Activated CD4-positive, alpha-beta T cell treated with anti-CD3 and anti-CD28 coated beads, Interleukin-2, amount 10 ng/mL, durations not matched to agents 24 days and 14 days (primary cell): ENCODE measurements at places on chromosomes 1 and 21. TPM values are rescaled to one million over a fixed set of nuclear protein-coding genes. Genes with fewer than 3 reads are reported as not detected.
A peak's percentile ranks its signal among the peaks of the same experiment; 100 is the strongest.

ERICH3 gene
- total RNA-seq: not detected in 2 replicates

SLC35A3 gene
- total RNA-seq: 15.7 and 17.4 TPM in 2 replicates

CHAF1B gene
- 33.4 and 36.5 TPM in 2 replicates for total RNA-seq

DNA sequence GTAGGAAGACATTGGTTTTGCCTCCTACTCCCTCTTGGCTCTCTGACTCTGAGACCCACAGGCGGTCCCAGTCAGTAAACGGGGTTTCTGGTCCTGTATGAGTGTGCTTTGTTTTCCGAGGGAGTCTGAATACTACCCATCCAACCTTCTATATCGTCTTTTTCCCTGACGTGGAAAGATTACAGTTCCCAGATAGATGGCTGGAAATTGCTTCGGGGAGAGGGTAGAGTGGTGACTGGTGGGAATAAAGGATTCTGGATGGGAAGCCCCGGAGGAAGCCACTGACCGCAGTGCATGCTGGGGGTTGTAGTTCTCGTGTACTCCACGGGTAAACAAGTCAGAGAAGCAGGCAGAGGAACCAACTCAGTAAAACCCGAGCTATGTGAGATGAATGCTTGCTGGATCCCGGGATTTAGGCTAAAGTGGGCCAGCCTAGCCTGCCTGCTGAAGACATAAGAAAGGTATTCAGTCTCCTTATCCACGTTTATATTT is 66.2 kb upstream of the IRF2BP2 start:
- DNase-seq: peak; percentile 87
- peaks cover 1% of the 10 kb centered on the region for H3K27me3 ChIP-seq
- H3K4me1 ChIP-seq: peaks cover 11% of the 10 kb centered on the region
- peak overlapping the region; percentile 40 for H3K27ac ChIP-seq

NCMAP gene
- total RNA-seq: not detected in 2 replicates

ELF3 gene
- total RNA-seq: 0.14 and 0.68 TPM in 2 replicates

PRAMEF18 gene
- total RNA-seq: not detected in 2 replicates

EFNA3 gene
- 3.6 and 4.4 TPM in 2 replicates for total RNA-seq

GRCh38 chr21:36134803-36135390 is at the start of gene CBR3:
Gene CBR3, plus strand, starts transcription at chr21:36135079. Its CDS starts 114 bp downstream, at chr21:36135193.
- peak within 1 kb of the TSS; percentile 97 for H3K27ac ChIP-seq
- peak; percentile 90 for DNase-seq
- peaks cover 28% of the 10 kb centered on the region for H3K4me1 ChIP-seq
- peaks cover 13% of the 10 kb centered on the region for H3K36me3 ChIP-seq
- peak within 1 kb of the TSS; percentile 95 for H3K4me3 ChIP-seq
- H3K27me3 ChIP-seq: peaks cover 4% of the 10 kb centered on the region

GRCh38 chr1:81179242-81179641 is 621.5 kb upstream of the ADGRL2 start:
- H3K36me3 ChIP-seq: no peaks in the 10 kb centered on the region
- H3K27ac ChIP-seq: no peak overlapping the region
- no peaks in the 10 kb centered on the region for H3K4me1 ChIP-seq
- no peak for DNase-seq
- H3K27me3 ChIP-seq: no peaks in the 10 kb centered on the region
- H3K4me3 ChIP-seq: no peak overlapping the region

KCNJ9 gene
- not detected in 2 replicates for total RNA-seq

GRCh38 chr21:14863745-14864210 is 201.0 kb downstream of the NRIP1 start:
- no peaks in the 10 kb centered on the region for H3K36me3 ChIP-seq
- no peak overlapping the region for H3K4me3 ChIP-seq
- peaks cover 2% of the 10 kb centered on the region for H3K27me3 ChIP-seq
- H3K27ac ChIP-seq: no peak overlapping the region
- H3K4me1 ChIP-seq: peaks cover 6% of the 10 kb centered on the region
- no peak for DNase-seq

GRCh38 chr1:21262293-21263051 is 27.8 kb downstream of the ECE1 start:
- peaks cover 50% of the 10 kb centered on the region for H3K36me3 ChIP-seq
- peak overlapping the region; percentile 89 for H3K27ac ChIP-seq
- peaks cover 49% of the 10 kb centered on the region for H3K4me1 ChIP-seq
- H3K4me3 ChIP-seq: peak overlapping the region; percentile 23
- no peak for DNase-seq
- H3K27me3 ChIP-seq: no peaks in the 10 kb centered on the region

OR2AK2 gene
- not detected in 2 replicates for total RNA-seq

GPR153 gene
- total RNA-seq: 1.3 and 1.7 TPM in 2 replicates

- H3K27me3 ChIP-seq: peaks cover 4% of the 10 kb centered on the region
- no peak for DNase-seq
- no peaks in the 10 kb centered on the region for H3K36me3 ChIP-seq
- peaks cover 8% of the 10 kb centered on the region for H3K4me1 ChIP-seq
Measured at GRCh38 chr1:116334868-116335635, 38.0 kb upstream of the ATP1A1 start.

- H3K4me3 ChIP-seq: no peak overlapping the region
- H3K27me3 ChIP-seq: no peaks in the 10 kb centered on the region
- no peak for DNase-seq
- H3K36me3 ChIP-seq: no peaks in the 10 kb centered on the region
Measured at GRCh38 chr1:230794871-230795605, 47.9 kb downstream of the CAPN9 start.

GRCh38 chr1:27436204-27437159 is 44.1 kb downstream of the GPR3 start:
- H3K27me3 ChIP-seq: no peaks in the 10 kb centered on the region
- peaks cover 14% of the 10 kb centered on the region for H3K36me3 ChIP-seq
- H3K4me3 ChIP-seq: peak overlapping the region; percentile 68
- DNase-seq: peak; percentile 70

- H3K27ac ChIP-seq: peak overlapping the region; percentile 75
- H3K27me3 ChIP-seq: no peaks in the 10 kb centered on the region
- H3K4me1 ChIP-seq: peaks cover 33% of the 10 kb centered on the region
- peaks cover 68% of the 10 kb centered on the region for H3K36me3 ChIP-seq
- peak overlapping the region; percentile 50 for H3K4me3 ChIP-seq
Measured at GRCh38 chr1:220013497-220013896, 32.8 kb downstream of the EPRS1 start.

GABPA gene
- 25.6 and 27.6 TPM in 2 replicates for total RNA-seq

DNA sequence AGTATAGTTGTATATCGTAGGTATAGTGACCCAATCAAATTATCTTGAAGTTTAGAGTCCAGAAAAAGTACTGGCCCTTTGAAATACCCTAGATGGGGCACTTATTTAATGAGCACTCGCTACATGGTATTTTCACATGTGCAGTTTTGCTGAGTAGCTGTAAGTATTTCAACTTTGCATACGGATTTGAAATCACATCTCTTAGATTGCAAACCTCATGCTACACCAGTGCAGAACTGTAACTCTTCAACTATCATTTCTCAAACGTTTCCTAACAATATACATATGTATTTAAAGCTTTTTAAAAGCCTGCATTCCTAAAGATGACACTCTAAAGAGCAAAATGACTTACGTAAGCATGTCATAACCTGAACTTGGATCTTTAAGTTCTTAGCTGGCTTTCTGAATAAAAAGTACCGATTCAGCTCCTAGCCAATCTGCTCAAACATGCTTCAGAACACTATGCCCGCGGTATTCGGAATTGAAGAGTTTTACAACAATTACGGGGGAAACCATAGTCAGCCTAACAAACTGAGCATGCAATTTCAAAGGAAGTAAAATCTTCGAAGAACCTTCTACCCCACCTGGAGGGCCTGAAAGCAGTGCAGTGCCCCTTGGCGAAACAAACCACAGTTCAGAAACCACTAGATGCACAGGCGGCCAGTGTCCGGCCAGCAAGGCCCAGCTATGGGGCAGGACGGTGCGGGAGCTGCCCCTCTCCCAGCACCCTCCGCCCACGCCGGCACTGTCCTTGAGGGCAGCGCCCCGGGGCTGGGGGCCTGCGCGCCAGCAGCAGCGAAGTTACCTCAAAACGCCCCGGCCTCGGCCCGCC is 863 bp downstream of the FH start:
- peaks cover 19% of the 10 kb centered on the region for H3K36me3 ChIP-seq
- no peak for DNase-seq
- H3K27me3 ChIP-seq: peaks cover 21% of the 10 kb centered on the region
- no peak overlapping the region for H3K4me3 ChIP-seq
- H3K4me1 ChIP-seq: peaks cover 26% of the 10 kb centered on the region

LENEP gene
- total RNA-seq: 0.79 and 1.4 TPM in 2 replicates

- peaks cover 48% of the 10 kb centered on the region for H3K36me3 ChIP-seq
- H3K4me3 ChIP-seq: no peak overlapping the region
- no peak for DNase-seq
- H3K4me1 ChIP-seq: peaks cover 10% of the 10 kb centered on the region
- H3K27ac ChIP-seq: no peak overlapping the region
Measured at GRCh38 chr1:1318131-1318652, 6.3 kb downstream of the INTS11 start.

KRTAP19-5 gene
- not detected in 2 replicates for total RNA-seq

DNA sequence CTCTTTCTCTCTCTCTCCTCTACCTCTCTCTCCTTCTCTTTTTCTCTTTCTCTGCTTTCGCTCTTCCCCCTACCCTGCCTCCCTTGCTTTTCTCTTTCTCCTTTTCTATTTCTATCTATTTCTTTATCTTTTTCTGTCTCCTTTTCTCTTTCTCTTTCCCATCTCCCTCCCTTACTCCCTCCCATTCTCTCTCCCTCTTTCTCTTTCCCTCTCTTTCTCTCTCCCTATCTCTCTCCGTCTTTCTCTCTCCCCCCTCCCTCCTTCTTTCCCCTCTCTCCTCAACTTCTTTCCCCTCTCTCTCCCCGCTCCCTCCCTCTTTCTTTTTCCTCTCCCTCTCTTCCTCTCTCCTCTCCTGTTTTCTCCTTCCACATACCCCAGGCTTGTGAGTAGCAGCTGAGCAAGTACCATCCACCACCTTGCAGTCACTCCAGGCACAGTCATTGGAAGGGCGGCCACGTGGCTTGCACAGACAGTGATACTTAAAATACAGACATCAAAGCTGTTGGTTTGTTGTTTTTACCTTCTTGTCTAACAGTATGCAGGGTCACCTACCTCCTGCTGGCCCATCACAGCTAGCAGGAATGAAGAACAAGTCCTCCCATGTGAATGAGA is 209.1 kb upstream of the COA6 start:
- H3K36me3 ChIP-seq: no peaks in the 10 kb centered on the region
- H3K27me3 ChIP-seq: peaks cover 10% of the 10 kb centered on the region
- peak overlapping the region; percentile 23 for H3K27ac ChIP-seq
- no peak for DNase-seq
- H3K4me1 ChIP-seq: peaks cover 31% of the 10 kb centered on the region

DNA sequence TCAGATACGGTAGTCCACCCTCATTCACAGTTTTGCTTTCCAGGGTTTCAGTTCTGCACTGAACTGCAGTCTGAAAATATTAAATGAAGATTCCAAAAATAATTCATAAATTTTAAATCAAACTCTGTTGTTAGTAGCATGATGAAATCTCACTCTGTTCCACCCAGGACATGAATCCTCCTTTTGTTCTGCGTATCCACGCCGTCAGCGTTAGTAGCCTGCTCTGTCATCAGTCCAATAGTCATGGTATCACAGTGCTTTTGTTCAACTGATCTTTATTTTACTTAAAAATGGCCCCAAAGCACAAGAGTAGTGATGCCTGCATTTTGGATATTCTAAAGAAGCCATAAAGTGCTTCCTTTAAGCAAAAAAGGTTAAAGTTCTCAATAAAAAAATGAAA is 23.9 kb downstream of the CHD1L start:
- DNase-seq: no peak
- peaks cover 2% of the 10 kb centered on the region for H3K4me1 ChIP-seq
- no peak overlapping the region for H3K27ac ChIP-seq
- no peaks in the 10 kb centered on the region for H3K27me3 ChIP-seq

HES4 gene
- 2.8 and 5.0 TPM in 2 replicates for total RNA-seq

DNA sequence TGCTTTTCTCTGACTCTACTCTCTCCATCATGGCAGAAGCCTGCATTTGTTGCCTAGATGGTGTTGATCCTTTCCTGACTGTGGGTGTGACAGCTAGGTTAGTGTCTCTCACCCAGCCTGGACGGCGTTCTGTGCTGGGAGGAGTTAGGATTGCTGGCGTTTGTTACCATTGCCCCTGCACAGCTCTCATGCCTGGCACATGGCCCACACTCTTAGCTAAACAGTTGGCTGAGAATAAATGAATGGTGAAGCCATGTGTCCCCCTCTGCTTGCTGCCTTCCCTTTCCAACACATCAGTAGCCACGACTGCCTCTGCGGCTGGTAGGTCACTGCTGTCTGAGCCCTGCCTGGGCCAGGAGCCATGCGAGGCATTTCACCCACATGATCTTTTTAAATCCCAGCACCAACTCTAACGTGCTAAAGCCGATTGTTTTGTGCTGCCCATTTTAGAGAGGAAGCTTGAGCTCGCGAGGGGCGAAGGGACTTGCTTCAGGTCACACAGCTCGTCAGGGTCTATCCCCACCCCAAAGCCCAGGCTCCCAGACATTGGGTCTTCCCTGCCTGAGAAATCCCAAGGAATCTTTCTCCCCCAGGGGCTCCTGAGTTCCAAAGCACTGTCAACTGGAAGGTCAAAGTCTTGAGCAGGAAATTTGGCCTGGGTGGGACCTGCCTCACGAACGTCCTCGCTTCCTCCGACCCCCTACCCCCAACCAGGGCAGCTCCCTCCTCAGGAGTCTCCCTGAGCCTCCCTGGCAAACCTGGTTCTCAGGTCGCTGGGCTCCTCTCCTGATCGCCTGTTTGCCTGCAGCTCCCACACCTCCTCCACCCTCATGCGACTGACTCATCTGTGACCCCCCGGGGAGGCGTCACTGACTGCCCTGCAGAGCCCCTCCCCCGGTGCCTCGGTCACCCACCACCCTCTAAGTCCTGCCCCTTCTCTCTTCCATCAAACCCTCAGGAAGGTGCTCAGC is 271.7 kb upstream of the C1orf174 start:
- H3K27ac ChIP-seq: no peak overlapping the region
- H3K4me1 ChIP-seq: no peaks in the 10 kb centered on the region
- DNase-seq: no peak
- no peak overlapping the region for H3K4me3 ChIP-seq
- no peaks in the 10 kb centered on the region for H3K36me3 ChIP-seq

DNA sequence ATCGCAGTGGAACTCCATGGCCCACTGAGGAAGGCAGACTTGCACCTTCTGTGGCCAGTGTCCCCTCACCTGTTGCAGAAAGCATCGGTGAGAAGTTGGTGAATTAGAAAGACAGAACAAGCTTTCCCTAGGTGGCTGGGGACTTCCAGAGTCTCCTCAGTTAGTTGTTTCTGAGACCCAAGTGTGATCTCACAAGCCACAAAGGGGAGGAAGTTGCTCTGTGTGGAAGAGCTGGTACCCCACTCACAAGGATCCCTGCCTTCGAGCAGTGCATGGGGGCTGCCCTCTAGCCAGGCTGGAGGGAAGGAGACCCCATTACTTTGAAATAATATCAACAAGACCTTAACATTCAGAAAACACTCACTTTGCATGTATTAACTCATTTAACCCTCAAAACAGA is 2.1 kb downstream of the PRELP start:
- peak; percentile 68 for DNase-seq
- H3K4me1 ChIP-seq: peaks cover 7% of the 10 kb centered on the region
- H3K27me3 ChIP-seq: peaks cover 27% of the 10 kb centered on the region
- H3K4me3 ChIP-seq: no peak overlapping the region
- no peaks in the 10 kb centered on the region for H3K36me3 ChIP-seq

FCGR3A gene
- total RNA-seq: not detected in 2 replicates

IL10 gene
- 3.4 TPM in 2 replicates for total RNA-seq

GRCh38 chr1:68230901-68231626 is 1.3 kb downstream of the WLS start:
- no peak for DNase-seq
- peaks cover 2% of the 10 kb centered on the region for H3K36me3 ChIP-seq
- H3K4me3 ChIP-seq: peak overlapping the region; percentile 57
- H3K27me3 ChIP-seq: peaks cover 71% of the 10 kb centered on the region
- H3K27ac ChIP-seq: peak overlapping the region; percentile 8
- H3K4me1 ChIP-seq: peaks cover 6% of the 10 kb centered on the region

- peaks cover 7% of the 10 kb centered on the region for H3K4me1 ChIP-seq
- peaks cover 34% of the 10 kb centered on the region for H3K36me3 ChIP-seq
- DNase-seq: no peak
- no peak overlapping the region for H3K27ac ChIP-seq
- no peaks in the 10 kb centered on the region for H3K27me3 ChIP-seq
Measured at GRCh38 chr1:156717351-156717750, 10.9 kb upstream of the METTL25B start.
